ENCODE measurements at places on chromosomes 3 and 15.

GRCh38 chr15:100997442-100997841 is 78.3 kb downstream of the LRRK1 start:
- DNase-seq, result no peak

- DNase-seq, result no peak
These were observed 78.3 kb upstream of the C15orf39 start for GRCh38 chr15:75123395-75123794.

DNA sequence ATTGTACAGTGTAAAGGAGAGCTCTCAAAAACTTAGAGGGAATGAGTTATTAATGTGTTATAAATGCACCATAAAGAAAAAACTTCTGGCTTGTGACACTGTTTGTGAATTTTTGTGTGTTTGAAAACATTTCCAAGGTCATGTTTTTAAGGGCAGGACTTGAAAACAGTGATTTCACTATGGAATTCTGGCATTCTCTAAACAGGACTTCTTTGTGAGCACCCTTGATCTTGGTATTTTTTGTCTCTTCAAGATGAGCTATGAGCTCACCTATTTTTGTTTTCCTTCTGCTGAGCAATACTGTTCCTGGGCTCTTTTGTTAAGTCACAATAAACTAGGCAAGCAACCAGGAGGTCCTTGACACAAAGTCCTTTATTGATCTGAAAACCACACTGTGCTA is 284.4 kb downstream of the RBMS3 start:
- no peak for DNase-seq

- no peak for DNase-seq
These were observed 73.1 kb downstream of the RORA start for GRCh38 chr15:61155741-61156700.

GRCh38 chr15:43922021-43922420 is 95.2 kb downstream of the WDR76 start:
- DNase-seq, result no peak

DNA sequence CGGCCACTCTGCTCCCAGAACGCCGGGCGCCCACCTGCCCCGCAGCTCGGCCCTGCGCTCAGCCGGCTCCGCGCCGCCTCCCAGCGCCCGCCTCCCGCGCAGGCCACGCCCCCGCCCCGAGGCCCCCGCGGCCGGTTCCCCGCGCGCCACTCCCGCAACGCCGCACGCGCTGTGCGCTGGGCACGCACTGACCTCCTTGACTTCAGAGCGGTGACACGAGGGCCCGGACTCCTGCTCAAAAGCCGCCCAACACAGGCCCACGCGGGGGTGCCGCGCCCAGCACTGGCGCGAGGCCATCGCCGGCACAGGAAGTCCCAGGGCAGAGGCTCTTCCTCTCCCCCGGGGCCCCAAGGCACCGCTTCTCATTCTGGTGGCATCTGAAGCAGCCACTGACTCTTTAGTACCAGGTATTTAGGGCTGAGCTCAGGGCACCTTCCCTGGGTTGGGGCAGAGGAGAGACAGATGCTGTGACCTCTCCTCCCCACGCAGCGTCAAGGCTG is 12.4 kb downstream of the TNK2 start:
- peak; percentile 70 for DNase-seq

- no peak for DNase-seq
These were observed 613.3 kb downstream of the TUSC7 start for GRCh38 chr3:117322866-117323265.

GRCh38 chr3:178454726-178455125 is 81.5 kb upstream of the KCNMB2 start:
- DNase-seq, result no peak
